ENCODE measurements at places on chromosomes 7 and 10.

DNA sequence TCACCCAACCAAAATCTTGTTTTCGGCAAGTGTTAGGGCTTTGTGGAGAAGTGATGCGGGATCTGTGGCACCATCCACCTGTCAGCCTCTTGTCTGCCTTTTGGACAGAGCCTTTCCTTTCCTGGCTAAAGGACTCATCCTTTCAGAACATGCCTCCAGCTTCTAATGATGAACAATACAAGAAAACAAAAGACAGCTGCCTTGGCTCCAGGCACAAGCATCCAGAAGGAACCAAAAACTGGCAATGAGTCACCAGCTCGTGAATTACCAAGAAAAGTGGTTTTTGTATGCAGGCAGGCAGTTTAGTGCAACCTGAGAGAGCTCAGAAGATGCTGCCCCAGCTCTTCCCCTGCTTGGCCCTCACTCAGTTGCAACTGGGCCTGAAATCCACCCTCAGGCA lies 84.6 kb upstream of the NAMPT start:
- no peak for DNase-seq

- no peak for DNase-seq
Measured at GRCh38 chr10:78905015-78905956, 163.5 kb upstream of the ZMIZ1 start.

DNA sequence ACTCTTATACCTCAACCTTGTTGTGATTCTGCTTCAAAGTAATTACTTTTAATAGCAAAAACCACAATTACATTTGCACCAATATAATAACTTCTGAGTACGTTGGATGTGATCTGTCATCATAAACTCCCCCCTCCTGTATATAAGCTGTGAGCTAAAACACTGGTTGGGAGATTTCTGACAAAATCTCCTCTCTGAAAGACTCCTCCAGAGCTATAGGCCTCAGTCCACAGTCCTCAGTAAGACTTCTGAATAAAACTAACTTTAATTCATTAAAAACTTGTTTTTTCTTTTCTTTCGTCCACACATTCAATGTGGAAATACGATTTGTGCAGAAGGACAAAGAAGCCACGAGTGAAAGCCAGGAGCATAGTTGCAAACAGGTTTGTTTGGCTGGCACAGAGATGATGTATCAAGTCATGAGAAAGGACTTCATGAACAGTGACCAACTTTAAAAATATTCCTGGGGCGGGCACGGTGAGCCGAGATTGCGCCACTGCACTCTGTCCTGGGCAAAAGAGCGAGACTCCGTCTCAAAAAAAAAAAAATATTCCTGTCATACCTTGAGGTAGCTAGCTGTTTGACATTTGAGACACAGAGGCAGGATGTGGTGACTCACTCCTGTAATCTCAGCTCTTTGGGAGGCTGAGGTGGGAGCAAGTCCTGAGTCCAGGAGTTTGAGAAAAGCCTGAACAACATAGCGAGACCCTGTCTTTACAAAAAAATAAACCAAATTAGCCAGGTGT lies 91.1 kb upstream of the ARHGAP21 start:
- DNase-seq: no peak

GRCh38 chr10:31769564-31769963 lies 159.1 kb downstream of the ARHGAP12 start:
- no peak for DNase-seq

- DNase-seq: no peak
Measured at GRCh38 chr10:19107406-19107805, 58.8 kb downstream of the MALRD1 start.

- no peak for DNase-seq
Measured at GRCh38 chr7:130853503-130854279, 119.7 kb upstream of the KLF14 start.

GRCh38 chr7:75738604-75738974 lies at the start of gene HIP1:
Gene HIP1, minus strand, starts transcription at chr7:75738941. Its CDS starts 21 bp downstream, at chr7:75738920.
- no peak for DNase-seq

DNA sequence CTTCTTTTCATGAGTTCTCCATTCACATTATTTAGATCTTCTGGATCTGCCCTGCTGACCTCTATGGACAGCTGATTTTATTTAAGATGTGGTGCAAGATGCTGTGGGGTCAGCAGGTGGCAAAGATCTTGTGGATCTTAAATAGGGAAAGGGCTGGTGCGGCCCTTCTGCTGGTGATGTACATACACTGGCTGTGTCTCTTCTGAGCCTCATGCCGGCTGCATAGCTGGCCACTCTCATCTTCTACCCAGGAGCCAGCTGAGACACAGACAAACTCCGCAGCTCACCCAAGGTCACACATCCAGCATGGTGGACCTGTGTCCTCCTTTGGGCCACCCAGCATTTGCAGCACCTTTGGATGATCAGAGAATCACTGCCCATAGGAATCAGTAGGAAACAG lies 9.7 kb downstream of the RBP3 start:
- DNase-seq: no peak

GRCh38 chr10:99834410-99834809 lies 52.0 kb downstream of the ABCC2 start:
- DNase-seq: no peak

GRCh38 chr7:112550468-112551060 lies 69.8 kb downstream of the LSMEM1 start:
- no peak for DNase-seq

DNA sequence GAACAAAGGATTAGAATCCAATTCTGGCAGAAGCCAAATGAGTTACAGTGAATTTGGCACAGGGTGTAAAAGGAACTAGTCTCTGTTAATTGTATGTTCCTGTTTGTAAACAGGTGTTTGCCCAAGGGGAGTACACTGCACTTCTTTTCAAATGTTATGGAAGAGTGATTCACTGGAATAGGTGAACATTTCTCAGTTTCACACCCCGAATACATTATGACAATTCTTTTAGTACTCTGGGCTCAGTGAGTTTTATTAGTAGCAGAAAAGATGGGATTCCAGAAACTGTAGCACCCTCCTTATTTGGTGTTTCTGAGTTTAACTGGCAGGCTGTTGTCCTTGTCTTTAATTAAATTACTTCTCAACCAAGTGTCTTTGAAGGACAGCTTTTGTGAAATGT lies 329.2 kb downstream of the BBS9 start:
- no peak for DNase-seq

DNA sequence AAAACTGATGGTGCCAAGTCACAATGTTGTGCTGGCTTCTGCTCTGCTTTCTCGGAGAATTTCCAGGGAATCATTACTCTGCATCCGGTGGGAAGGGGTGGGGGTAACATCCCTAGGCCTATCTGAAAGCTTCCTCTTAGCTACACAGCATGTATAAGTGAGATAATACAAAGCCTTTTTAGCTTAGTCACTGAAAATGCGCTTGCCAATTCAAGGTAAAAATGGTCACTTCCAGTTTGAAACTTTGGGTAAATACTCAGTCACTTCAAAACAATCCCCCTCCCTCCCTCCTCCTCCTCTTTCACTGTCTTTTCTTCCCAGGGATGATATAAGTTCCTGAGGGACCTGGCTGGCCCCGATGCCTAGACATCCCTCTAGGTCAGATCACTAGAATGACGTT lies 57.3 kb upstream of the APBB1IP start:
- no peak for DNase-seq

DNA sequence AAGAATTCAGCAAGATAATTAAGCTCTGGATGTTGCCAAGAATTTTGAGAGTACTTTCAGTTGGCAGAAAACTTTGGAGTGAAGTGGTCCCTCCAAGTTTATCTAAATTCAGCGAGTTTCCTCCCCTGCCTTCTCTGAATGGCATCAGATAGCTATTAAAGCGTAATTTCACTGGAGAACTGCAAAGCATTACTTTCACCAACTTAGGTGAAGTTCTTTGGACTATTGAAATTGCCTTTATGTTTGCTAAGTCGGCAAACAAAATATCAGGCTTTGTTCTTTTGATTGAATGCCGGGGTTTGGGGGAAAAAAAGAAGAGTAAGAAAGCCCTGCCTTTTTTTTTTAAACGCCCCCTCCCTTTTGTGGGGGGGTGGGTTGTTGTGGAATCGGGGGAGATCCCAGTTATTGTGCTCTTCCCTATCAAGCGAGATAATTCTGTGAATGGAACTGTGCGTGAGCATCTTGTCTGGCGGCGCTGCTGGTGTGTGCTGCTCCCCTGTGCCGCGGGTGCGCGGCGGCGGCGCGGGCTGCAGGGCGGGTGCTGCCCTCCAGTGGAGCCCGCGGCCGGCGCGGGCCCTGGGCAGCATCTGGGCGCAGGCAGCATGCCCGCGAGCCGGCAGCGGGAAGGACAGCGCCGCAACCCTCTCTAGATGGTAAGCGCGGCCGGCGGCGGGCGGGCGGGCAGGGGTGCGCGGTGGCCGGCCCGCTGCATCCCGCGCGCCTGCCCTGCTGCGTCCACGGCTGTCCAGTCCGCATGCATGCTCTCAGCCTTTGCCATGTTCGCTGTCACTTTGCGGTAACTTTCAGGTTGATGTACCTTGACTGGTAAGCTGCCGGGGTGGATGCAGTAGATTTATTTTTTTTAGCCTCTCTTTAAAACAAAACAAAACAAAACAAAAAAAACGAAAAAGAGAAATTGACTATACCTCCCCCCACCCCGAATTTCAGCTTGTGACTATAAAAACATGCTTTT lies 176.5 kb downstream of the TCF7L2 start:
- DNase-seq: no peak

- no peak for DNase-seq
Measured at GRCh38 chr7:133572843-133573242, 320.0 kb downstream of the EXOC4 start.

GRCh38 chr10:102519246-102519825 lies 15.6 kb downstream of the SUFU start:
- no peak for DNase-seq

- no peak for DNase-seq
Measured at GRCh38 chr7:108326938-108327337, 129.3 kb downstream of the NRCAM start.

GRCh38 chr10:102743078-102743587 lies 615 bp upstream of the WBP1L start:
- no peak for DNase-seq

DNA sequence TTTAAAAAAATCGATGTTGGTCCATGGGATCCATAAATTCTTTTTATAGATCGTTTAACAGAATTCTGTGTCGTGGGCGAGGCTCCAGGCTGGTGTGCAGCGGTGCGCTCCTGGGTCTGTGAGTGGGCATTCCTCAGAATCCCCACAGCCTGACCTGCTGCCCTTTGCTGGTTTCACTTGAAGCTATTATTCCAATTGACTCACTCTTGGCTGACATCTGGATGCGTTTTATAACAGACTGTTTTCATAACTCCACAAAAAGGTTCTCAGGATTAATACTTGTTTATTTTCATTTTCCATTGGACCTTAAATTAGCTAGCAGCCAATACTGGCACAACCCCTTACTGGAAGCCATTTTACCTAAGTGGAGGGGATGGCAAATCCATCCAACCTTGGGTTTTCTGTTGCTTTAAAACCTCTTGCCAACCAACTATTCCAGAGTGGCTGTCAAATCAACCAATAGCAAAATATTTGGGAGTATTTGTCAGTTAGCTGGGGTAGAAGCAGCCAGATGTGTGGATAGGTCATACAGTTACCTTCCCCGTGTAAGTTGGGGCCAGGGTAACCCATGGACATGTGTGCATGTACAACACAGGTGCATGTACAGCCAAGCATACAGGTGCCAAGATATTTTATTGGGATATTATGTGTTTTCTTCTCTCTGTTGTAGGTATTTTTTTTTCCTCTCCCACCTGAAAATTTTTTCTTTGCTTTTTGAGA lies 160.7 kb upstream of the ZNF32 start:
- no peak for DNase-seq

GRCh38 chr10:124990671-124991625 lies 49.0 kb downstream of the ZRANB1 start:
- DNase-seq: no peak

GRCh38 chr10:16779384-16779915 lies 37.8 kb downstream of the RSU1 start:
- DNase-seq: peak; percentile 20

- no peak for DNase-seq
Measured at GRCh38 chr10:47322300-47323061, at the start of gene GDF2. Gene GDF2, plus strand, starts transcription at chr10:47322454. Its CDS starts 215 bp downstream, at chr10:47322669.

- no peak for DNase-seq
Measured at GRCh38 chr7:46557295-46557711, 636.2 kb upstream of the IGFBP3 start.

DNA sequence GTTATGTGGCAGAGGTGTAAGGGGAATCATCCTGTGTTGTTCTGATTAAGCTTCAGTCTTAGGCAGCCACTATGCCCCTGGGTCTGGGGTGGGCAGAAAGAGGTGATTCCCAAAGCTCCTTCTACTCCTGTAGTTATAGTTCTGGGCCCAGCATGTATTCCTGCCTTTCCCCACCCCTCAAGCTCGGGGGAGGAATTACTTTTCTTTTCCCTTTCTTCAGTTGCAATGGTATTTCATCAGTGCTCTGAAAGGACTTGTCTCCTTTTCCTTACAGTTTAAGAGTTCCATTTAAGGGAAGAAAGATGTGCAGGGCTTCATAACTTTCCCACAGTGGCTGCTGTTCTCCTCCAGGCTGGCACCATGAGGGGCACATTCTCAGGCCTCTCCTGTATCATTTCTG lies 94.2 kb downstream of the MTPAP start:
- no peak for DNase-seq

GRCh38 chr10:14326581-14326980 lies 4.1 kb downstream of the FRMD4A start:
- DNase-seq: no peak

GRCh38 chr10:43965918-43966570 lies 317.4 kb upstream of the ZNF32 start:
- DNase-seq: no peak

- DNase-seq: no peak
Measured at GRCh38 chr7:16945372-16945771, 63.6 kb upstream of the AGR3 start.

GRCh38 chr10:96341219-96342182 lies 17.3 kb downstream of the OPALIN start:
- DNase-seq: no peak

- no peak for DNase-seq
Measured at GRCh38 chr10:124830445-124830844, 28.8 kb downstream of the ABRAXAS2 start.

- DNase-seq: no peak
Measured at GRCh38 chr7:50189371-50189770, 96.3 kb upstream of the ZPBP start.

DNA sequence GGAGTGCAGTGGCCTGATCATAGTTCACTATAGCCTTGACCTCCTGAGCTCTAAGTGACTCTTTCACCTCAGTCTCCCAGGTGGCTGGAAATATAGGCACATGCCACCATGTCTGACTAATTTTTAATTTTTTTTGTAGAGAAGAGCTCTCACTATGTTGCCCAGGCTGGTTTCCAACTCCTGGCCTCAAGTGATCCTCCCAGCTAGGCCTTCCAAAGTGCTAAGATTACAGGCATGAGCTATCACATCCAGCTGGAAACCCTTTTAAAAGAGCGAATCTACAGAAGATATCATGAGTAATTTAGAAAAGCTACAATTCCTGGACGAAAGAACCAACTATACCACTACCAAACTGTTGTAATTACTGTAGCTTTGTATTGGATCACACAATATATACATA lies 394.4 kb upstream of the AUTS2 start:
- no peak for DNase-seq

All from T-helper 22 cell (primary cell).